ENCODE measurements at places on chromosomes 2 and 18.
A peak's percentile ranks its signal among the peaks of the same experiment; 100 is the strongest.

GRCh38 chr2:65390134-65390533 lies 42.3 kb downstream of the SPRED2 start:
- no peaks in the 10 kb centered on the region for H3K36me3 ChIP-seq
- H3K27ac ChIP-seq, result no peak overlapping the region
- H3K4me3 ChIP-seq, result no peak overlapping the region
- no peak for DNase-seq
- H3K4me1 ChIP-seq, result peaks cover 4% of the 10 kb centered on the region

DNA sequence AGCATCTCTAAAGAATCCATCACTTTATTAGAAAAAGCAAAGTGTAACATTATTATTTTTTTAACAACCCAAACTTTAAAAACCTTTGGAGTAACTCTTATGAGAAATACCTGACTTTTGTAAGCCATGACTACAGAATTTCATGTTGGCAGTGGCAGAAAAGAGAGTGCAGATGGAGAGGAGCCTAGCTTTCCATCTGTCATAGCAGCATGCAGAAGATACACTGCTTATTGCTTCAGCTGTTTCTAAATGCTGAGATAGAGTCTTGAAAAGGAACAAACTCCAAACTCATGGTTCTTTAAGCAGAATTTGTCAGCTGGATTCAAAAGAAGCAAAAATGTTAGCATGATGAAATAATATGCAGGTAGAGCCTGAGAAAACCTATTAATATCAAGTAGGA lies 1130.3 kb downstream of the DPP10 start:
- DNase-seq, result no peak
- H3K4me1 ChIP-seq, result no peaks in the 10 kb centered on the region
- H3K27me3 ChIP-seq, result no peaks in the 10 kb centered on the region
- H3K27ac ChIP-seq, result no peak overlapping the region
- no peaks in the 10 kb centered on the region for H3K36me3 ChIP-seq

- H3K36me3 ChIP-seq, result no peaks in the 10 kb centered on the region
- H3K4me1 ChIP-seq, result no peaks in the 10 kb centered on the region
- no peak overlapping the region for H3K4me3 ChIP-seq
Measured at GRCh38 chr2:70725505-70725904, 42.5 kb downstream of the ADD2 start.

DNA sequence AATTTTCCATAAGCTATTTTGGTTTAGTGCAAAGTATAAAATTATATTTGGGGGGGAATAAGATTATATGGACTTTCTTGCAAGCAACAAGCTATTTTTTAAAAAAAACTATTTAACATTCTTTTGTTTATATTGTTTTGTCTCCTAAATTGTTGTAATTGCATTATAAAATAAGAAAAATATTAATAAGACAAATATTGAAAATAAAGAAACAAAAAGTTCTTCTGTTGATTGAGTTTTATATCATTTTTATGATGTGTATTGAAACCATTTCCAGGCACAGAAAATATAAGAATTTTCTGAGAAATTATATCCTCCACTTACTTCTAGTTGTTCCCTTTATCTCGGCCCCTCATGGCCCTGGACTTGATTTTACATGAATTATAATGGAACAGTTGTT lies 3.7 kb downstream of the CCL20 start:
- H3K27ac ChIP-seq, result no peak overlapping the region
- no peak for DNase-seq
- H3K27me3 ChIP-seq, result no peaks in the 10 kb centered on the region
- no peak overlapping the region for H3K4me3 ChIP-seq

GRCh38 chr2:63981702-63982103 lies 37.5 kb downstream of the VPS54 start:
- peaks cover 35% of the 10 kb centered on the region for H3K4me1 ChIP-seq
- H3K27ac ChIP-seq, result no peak overlapping the region
- H3K27me3 ChIP-seq, result no peaks in the 10 kb centered on the region
- DNase-seq, result no peak

GRCh38 chr2:157803952-157804351 lies 72.2 kb downstream of the ACVR1 start:
- H3K4me3 ChIP-seq, result no peak overlapping the region
- no peaks in the 10 kb centered on the region for H3K36me3 ChIP-seq
- no peaks in the 10 kb centered on the region for H3K27me3 ChIP-seq
- no peak overlapping the region for H3K27ac ChIP-seq
- DNase-seq, result no peak

- no peak for DNase-seq
- no peaks in the 10 kb centered on the region for H3K36me3 ChIP-seq
- peaks cover 7% of the 10 kb centered on the region for H3K4me1 ChIP-seq
- no peak overlapping the region for H3K27ac ChIP-seq
- H3K4me3 ChIP-seq, result no peak overlapping the region
- no peaks in the 10 kb centered on the region for H3K27me3 ChIP-seq
Measured at GRCh38 chr2:170322140-170322766, 144.3 kb downstream of the MYO3B start.

GRCh38 chr2:120767486-120768005 lies 31.9 kb downstream of the GLI2 start:
- peaks cover 16% of the 10 kb centered on the region for H3K4me1 ChIP-seq
- peak; percentile 17 for DNase-seq
- H3K27me3 ChIP-seq, result no peaks in the 10 kb centered on the region
- H3K27ac ChIP-seq, result no peak overlapping the region
- no peak overlapping the region for H3K4me3 ChIP-seq

GRCh38 chr2:190178066-190178722 lies 115.7 kb upstream of the MSTN start:
- no peak overlapping the region for H3K27ac ChIP-seq
- H3K27me3 ChIP-seq, result no peaks in the 10 kb centered on the region
- no peak overlapping the region for H3K4me3 ChIP-seq

DNA sequence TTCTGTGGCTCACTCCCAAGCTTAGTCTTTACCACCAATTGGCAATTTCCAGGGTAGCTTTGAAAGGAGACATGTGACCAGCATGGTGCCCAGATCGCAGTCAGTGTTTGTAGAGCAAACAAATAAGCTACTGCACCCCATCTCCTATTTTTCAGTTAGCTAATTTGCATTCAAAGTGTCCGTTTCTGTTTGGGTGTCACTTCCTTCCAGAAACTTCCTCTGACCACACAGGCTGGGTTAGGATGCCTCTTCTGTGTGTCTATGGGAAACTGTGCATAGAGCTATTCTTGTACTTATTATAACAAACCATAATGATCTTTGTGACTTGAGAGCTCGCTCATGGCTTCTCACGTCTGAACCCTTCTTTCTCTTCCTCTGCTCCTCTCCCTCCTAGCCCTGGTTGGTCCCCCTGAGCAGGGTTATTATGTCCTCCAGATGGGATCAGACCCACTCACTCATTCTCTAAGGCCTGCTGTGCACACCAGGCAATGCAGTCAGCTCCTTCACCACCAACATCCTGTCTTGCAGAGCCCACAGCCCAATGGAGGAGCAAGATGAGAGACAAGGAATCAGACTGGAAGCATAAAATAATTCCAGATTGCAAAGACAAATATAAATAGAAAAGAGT lies 101.2 kb upstream of the ALK start:
- H3K36me3 ChIP-seq, result no peaks in the 10 kb centered on the region
- H3K4me1 ChIP-seq, result no peaks in the 10 kb centered on the region
- no peak overlapping the region for H3K27ac ChIP-seq
- H3K27me3 ChIP-seq, result peaks cover 2% of the 10 kb centered on the region

GRCh38 chr18:41244591-41245037 lies 710.4 kb upstream of the PIK3C3 start:
- H3K27me3 ChIP-seq, result no peaks in the 10 kb centered on the region
- no peak for DNase-seq
- no peaks in the 10 kb centered on the region for H3K36me3 ChIP-seq
- H3K27ac ChIP-seq, result no peak overlapping the region
- no peaks in the 10 kb centered on the region for H3K4me1 ChIP-seq

- no peak overlapping the region for H3K27ac ChIP-seq
- no peak overlapping the region for H3K4me3 ChIP-seq
- no peaks in the 10 kb centered on the region for H3K4me1 ChIP-seq
- no peaks in the 10 kb centered on the region for H3K27me3 ChIP-seq
- DNase-seq, result no peak
Measured at GRCh38 chr18:63284173-63284799, 35.3 kb downstream of the BCL2 start.

DNA sequence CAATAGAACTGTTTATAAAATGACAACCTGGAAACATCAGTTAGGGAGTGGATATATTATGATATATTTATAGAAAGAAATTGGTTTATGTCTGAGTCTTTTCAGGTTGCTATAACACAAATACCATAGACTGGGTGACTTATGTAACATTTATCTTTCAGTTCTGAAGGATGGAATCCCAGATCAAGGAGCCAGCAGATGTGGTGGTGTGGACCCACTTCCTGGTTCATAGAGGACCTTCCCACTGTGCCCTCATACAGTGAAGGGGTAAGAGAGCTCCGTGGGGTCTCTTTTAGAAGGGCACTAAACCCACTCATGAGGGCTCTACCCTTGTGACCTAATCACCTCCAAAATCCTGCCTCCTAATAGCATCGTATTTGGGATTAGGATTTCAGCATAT lies 86.7 kb downstream of the BCL2 start:
- no peak overlapping the region for H3K27ac ChIP-seq
- no peak for DNase-seq
- no peaks in the 10 kb centered on the region for H3K36me3 ChIP-seq
- no peaks in the 10 kb centered on the region for H3K27me3 ChIP-seq

DNA sequence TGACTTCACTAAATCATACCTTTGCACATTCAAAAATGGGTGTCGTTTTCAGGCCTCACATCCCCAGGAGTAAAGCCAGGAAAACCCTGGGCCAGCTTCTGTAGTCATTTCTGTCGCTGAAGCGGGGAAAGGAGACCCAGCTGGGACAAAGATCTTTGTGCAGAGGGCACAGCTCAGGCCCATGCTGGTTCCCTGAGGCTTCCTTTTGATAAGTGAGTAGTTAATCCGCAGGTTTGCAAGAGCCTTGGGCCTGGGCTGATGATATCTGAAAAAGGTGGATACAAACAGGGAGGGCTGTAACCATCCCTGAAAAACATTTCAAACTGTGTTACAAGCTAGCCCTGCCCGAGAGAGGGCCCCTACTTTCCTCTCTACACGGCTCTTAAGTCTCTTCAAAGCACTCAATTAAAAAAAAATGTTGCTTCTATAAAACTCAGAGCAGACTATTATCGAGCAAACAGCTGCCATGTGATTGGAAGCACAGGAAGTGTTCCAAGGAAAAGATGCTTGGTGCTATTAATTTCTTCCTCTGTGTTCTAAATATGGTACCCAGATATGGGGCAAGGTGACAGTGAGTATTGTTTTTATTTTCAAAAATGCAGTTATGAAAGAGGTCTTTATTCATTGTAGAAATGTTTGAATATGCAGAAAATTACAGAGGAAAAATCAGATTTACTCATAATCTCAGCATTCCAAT lies 117.2 kb downstream of the LNPK start:
- no peaks in the 10 kb centered on the region for H3K36me3 ChIP-seq
- DNase-seq, result no peak
- H3K4me3 ChIP-seq, result no peak overlapping the region
- no peak overlapping the region for H3K27ac ChIP-seq
- H3K4me1 ChIP-seq, result no peaks in the 10 kb centered on the region

DNA sequence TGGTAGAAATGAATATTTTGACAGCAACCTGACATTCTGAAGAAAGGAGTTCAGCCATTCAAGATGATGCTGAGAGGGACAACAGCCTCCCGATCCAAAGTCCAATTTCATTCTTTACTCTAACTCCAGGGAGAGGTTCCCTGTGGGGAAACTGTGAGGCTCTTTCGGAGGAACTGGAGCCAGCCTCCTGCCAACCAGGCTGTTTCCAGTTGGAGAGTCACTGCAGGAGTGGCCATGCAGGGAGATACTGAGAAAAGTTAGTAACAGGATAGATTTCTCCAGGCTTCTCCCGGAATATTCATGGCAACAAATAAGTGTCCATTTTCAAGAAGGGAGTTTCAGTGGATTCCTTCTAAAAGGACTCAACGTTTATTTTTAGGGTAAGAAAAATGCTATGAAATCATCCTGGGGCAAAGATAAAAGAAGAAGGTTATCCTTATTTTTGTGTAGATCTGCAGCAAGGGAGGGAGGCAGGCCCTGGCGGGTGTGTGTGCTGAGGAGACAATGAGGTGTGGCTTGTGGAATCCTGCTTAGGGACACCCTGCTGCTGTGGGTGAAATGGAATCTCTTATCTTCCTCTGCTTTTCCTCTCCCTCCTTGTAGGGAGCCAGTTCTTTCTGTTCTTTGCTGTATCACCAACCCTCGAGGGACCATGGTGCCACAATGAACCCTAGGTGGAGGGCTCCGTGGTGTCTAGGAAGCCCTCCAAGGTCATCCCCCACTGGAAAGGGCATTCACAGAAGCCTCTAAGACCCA lies 18.1 kb downstream of the KLHL14 start:
- H3K36me3 ChIP-seq, result no peaks in the 10 kb centered on the region
- DNase-seq, result no peak
- H3K27me3 ChIP-seq, result no peaks in the 10 kb centered on the region
- H3K4me3 ChIP-seq, result no peak overlapping the region
- H3K27ac ChIP-seq, result no peak overlapping the region

DNA sequence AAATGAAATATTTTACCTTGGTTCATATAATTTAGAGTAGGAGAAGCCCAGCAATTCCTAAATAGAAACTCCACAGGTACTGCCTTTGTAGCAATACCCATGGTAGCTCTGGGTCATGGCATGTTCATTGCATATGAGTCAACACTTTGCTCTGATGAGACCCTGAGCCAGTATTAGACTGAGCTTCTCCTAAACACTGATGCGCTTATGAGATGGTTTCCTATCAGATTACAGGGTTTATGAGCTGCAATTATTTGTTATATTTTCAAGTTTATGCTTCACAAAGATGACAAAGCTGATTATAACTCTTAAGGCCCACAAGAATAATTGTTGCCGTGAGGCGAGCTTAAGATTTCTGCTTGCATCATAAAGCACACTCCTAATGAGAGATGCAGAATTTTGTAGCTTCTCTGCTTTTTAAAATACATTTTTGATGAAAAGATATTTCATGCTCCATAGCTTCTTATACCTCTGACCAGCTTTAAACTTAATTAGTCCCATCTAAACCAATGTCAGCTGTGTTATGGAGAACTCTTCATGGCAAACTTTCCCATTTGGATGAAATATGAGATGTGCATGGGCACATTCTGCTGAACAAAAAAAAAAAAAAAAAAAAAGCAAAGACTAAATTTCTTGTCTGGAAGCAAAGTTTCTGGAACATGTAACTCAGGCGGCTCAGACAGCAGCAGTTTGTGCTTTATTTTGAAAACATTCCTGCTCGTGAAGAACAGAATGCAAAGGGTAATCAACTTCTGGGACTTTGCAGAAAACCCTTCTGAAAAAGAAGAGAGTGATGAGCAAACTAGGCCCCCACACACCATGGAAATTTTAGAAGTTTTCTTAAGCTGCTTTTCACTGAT lies 162.6 kb downstream of the KCNE4 start:
- no peak for DNase-seq
- no peak overlapping the region for H3K4me3 ChIP-seq
- H3K27me3 ChIP-seq, result no peaks in the 10 kb centered on the region
- no peak overlapping the region for H3K27ac ChIP-seq
- H3K36me3 ChIP-seq, result no peaks in the 10 kb centered on the region
- H3K4me1 ChIP-seq, result no peaks in the 10 kb centered on the region

- no peaks in the 10 kb centered on the region for H3K36me3 ChIP-seq
- no peak for DNase-seq
- H3K4me1 ChIP-seq, result no peaks in the 10 kb centered on the region
- H3K27me3 ChIP-seq, result no peaks in the 10 kb centered on the region
- no peak overlapping the region for H3K4me3 ChIP-seq
Measured at GRCh38 chr18:35345460-35345921, 1.3 kb upstream of the ZNF24 start.
